ENCODE measurements at places on chromosomes 4 and X.

- DNase-seq, result no peak
These were observed 5.1 kb upstream of the OCRL start for GRCh38 chrX:129534816-129535578.

GRCh38 chrX:129726307-129727111 lies 12.3 kb upstream of the XPNPEP2 start:
- DNase-seq, result no peak

GRCh38 chrX:105821471-105822121 lies 743 bp upstream of the NRK start:
- DNase-seq, result no peak

- DNase-seq, result no peak
These were observed 237.8 kb downstream of the EVC2 start for GRCh38 chr4:5470318-5471198.

DNA sequence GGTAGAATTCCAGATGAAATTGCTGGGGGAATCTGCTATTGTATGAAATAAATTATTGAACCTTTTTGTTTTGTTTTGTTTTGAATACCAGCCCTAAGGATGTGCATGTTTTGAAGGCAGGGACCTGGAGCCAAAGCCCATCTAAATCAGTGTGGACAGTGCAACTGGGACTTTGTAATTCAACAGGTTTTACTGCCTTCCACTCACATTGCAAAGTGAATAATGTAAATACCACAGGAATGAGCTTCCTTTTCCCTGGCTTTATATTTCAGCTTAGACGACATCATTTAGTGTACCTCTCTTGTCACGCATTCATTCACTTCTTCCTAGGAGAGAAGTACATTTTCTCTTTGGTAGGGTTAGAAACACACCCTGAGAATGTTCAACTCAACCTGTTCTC lies 795.0 kb downstream of the CENPC start:
- no peak for DNase-seq

GRCh38 chr4:182748949-182749348 lies 168.2 kb downstream of the DCTD start:
- no peak for DNase-seq

DNA sequence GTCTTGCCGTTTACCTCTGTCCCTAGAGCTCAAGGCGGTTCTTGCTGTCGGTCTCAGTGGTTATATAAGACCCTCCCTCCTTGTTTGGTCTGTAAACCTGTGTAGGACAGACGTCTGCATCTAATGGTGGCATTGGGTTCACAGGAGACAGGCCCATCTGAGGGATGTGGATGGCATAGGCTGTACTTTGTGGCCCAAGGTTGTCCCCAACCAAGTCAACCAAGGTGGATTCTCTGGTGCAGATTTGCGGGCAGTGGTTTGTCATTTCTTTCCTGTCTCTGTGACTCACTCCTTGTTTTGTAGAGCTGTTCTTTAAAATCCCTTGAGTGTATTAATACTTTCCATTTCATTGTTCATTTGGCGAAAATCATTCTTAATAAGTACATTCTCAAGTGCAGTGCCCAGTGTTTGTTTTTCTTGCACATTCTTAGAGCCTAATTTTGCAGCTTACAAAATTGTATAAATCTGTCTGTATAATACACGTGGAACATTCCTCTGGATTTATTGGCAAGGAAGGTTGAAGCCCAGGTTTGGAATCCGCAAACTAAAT lies 68.0 kb upstream of the TLR2 start:
- DNase-seq, result no peak

DNA sequence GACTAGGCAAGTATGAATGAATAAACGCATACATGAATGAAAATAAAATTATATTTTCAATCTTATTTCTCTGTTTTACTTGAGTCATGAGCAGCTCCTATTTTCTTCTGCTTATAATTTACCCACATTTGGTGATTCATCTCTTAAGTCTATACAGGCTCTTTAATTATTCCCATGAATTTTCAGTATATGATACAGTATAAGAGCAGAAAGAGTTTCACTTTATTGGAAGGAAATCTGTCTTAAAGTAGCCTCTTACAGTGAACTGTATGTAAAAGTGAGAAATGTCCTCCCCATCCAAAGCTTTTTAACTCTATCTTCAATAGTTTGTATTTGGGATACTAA lies 50.8 kb downstream of the TMEM165 start:
- DNase-seq, result no peak

DNA sequence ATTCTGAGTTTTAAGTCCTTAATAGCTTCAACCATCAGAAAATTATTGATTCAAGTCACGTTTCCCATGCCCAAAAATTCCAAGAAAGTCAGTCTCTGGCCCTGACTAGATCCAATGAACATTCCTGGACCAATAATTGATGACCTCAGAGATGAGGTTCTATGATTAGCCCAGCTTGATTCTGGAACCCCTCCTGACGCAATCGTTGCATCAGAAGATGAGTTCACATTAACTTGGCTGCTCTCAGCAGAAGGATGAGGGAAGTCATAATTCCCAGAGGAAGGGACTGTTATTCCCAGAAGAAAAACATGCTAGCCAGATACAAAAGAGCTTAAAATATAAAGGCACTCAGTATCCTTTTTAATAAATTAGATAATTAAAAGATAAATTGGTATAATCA lies 34.3 kb upstream of the CPEB2 start:
- no peak for DNase-seq

GRCh38 chrX:68428431-68428830 lies 4.9 kb downstream of the OPHN1 start:
- no peak for DNase-seq

DNA sequence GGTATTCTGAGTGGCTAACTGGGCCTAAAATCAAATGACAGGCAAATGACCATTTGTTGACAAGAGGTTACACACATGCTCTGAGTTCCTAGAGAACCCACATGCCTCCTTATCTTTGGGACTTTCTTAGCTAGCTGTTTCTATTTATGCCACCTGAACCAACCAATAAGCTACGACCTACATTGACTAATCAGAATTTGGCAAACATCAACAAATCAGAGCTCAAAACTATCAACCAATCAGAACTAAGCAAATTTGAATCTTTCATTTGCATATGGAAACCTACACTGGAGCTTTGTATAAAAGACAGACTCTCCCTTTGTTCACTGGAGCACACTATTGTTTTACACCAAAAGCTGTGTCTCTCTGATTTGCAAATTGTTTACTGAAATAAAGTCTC lies 192.0 kb downstream of the CXXC4 start:
- no peak for DNase-seq

DNA sequence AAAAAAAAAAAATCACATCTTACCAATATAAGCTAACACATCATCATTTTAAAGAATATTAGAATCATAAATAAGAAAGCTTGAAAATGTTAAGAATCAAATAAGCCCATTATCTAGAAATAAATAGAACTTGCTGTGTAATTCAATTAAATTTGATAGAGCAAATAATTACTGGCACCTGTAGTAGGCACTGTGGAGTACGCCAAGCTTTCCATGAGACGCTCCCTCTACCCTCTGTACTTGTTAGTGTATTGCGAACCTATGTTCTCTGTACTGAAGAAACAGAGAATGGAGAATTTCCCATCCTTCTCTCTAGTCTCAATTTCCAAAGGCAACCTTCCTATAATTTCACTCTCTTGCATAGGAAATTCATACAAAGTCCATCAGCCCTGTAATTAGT lies 61.7 kb upstream of the HAND2 start:
- DNase-seq, result no peak

- DNase-seq, result peak; percentile 32
These were observed 1.5 kb upstream of the DDX3X start for GRCh38 chrX:41332408-41333002.

DNA sequence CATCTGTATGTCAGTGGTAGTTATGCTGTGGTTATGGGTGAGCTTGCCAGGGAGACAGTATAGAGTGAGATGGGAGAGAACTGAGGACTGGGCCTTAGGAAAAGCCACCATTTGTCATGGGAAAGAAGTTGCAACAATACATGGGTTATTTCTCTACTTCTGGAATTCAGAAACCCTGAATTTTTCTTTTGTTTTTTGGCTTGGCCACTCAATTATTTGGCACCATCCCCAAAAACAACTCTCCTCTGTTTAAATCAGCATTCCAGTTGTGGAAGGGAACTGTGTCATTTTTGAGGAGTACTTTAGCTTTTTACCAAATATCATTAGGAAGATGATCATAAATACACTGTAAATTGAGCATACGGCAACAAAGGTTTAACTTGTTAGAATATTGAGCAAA lies 41.1 kb upstream of the ACSL4 start:
- no peak for DNase-seq

DNA sequence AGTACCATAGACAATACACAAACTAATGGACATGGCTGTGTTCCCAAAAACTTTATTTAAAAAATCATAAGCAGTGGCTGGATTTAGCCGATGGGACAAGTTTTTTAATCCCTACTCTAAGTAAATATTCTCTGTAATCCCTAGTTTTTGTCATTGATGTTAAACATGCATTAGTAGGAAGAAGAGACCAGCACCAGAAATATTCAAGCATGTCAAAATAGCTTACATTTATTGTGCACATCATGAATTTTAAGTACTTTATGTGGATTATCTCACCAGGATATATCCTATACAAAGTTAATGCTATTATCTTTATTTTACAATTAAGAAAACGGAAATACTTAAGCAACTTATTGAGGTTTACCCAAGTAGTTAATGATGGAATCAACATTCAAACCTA lies 46.0 kb downstream of the HSPA4L start:
- DNase-seq, result no peak

GRCh38 chr4:139014371-139015268 lies 961 bp upstream of the NOCT start:
- DNase-seq, result peak; percentile 45

GRCh38 chrX:44675362-44676024 lies 132.8 kb upstream of the FUNDC1 start:
- no peak for DNase-seq

GRCh38 chr4:152936446-152937335 lies 568 bp downstream of the FHDC1 start:
- peak; percentile 67 for DNase-seq

- DNase-seq, result no peak
These were observed 176.3 kb upstream of the PITX2 start for GRCh38 chr4:110799211-110799610.

- DNase-seq, result no peak
These were observed 11.0 kb upstream of the MAMLD1 start for GRCh38 chrX:150352114-150352513.

GRCh38 chr4:165700855-165701254 lies 172.2 kb upstream of the TLL1 start:
- DNase-seq, result no peak

GRCh38 chr4:63788271-63788670 lies 621.0 kb downstream of the TECRL start:
- no peak for DNase-seq
